ENCODE measurements at places on chromosomes 4 and X.

- DNase-seq = no peak
These were observed 1.0 kb downstream of the TBC1D9 start for GRCh38 chr4:140754918-140755773.

DNA sequence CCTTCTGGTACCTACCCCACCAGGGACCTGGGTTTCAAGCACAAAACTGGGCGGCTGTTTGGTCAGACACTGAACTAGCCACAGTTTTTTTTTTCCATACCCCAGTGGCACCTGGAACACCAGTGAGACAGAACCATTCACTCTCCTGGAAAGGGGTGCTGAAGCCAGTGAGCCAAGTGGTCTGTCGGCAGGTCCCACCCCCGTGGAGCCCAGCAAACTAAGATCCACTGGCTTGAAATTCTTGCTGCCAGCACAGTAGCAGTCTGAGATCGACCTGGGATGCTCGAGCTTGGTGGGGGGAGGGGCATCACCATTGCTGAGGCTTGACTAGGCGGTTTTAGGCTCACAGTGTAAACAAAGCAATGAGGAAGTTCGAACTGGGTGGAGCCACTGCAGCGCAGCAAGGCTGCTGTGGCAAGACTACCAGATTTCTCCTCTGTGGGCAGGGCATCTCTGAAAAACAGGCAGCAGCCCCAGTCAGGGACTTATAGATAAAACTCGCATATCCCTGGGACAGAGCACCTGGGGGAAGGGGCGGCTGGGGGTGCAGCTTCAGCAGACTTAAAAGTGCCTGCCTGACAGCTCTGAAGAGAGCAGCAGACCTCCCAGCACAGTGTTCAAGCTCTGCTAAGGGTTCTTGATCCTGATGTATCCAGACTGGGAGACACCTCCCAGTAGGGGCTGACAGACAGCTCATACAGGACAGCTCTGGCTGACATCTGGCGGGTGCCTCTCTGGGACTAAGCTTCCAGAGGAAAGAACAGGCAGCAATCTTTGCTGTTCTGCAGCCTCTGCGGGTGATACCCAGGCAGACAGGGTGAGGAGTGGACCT lies 223.0 kb downstream of the COX18 start:
- no peak for DNase-seq

- DNase-seq = peak; percentile 34
These were observed at the start of gene SETD7 for GRCh38 chr4:139556071-139556723. SETD7 (minus strand) TSS chr4:139556219; CDS start chr4:139556137, 82 bp downstream.

DNA sequence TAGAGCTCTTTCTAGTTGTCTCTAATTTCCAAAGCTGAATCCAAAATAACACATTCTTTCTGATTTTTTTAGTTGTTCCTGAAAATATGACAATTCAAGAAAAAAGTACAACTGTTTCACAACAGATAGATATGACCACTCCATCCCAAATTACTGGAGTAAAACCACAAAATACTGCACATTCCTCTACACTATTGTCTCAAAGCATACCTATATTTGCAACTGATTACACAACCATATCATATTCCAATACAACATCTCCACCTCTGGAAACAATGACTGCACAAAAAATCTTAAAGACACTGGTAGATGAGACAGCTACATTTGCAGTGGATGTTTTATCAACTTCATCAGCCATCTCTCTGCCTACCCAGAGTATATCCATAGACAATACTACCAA lies 43.6 kb downstream of the ADGRG4 start:
- DNase-seq = no peak

DNA sequence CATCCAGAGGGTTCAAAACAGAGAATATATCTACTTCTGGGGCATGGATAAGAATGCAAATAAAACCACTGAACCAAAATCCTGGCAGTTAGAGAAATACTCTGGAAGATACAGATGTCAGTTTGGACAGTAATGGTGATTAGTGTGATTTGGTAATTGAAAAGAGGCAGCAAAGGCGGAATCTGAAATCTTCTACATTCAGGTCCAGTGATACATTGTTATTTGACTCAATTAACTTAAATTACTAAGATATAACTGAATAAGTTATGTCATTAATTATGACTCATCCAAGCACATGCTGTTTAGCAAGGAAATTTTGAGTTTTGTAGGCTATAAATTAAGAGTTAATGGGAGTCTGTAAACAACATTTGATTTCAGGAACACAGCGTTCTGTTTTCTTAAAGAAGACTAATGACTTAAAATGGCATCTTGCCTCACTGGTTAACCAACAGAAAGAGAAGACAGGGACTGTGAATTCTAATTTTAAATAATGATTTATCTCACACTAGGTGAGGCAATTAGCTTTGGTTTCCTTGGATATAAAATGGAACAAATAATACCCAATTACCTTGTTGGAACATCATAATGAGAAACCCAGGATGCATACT lies 937.1 kb downstream of the PDHA2 start:
- DNase-seq = no peak

GRCh38 chrX:33970028-33970967 lies 161.8 kb downstream of the FAM47A start:
- no peak for DNase-seq

DNA sequence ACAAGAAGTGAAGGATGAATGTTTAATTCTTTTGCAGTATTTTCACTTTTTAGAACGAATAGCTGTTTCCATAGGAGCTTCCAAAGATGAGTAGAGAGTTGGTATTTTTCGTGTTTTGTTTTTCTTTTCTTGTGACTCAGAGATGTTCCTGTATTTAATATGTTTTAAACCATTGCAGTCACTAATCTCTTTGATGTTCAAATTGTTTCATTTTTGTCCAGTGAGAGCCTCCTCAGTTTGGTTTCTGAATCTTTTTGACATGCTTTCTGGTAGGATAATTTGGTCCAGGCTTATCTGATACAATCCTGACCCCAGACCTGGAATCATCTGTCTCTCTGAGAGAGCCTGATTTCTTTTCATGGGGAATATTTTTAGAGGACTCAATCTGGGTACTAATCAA lies 41.6 kb downstream of the BEX3 start:
- DNase-seq = no peak

- no peak for DNase-seq
These were observed 196.0 kb upstream of the RBPJ start for GRCh38 chr4:26124753-26125321.

DNA sequence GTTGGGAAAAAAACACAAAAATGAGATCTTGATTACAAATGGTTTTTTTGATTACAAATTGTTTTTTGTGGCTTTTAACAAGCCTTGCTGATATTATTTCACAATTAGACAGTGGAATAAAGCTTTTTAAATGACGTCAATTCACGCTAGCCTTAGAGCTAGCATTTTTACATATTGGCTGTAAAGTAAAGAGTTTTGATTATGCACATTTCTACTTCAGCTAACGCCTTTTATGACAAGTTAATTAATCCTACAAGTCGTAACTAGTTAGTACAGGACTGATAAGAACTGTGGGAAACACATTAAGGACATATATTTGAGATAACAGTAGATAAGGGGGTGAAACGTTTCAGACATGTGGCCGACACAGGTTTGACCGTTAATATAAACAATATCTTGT lies 95.7 kb upstream of the ATXN3L start:
- no peak for DNase-seq

DNA sequence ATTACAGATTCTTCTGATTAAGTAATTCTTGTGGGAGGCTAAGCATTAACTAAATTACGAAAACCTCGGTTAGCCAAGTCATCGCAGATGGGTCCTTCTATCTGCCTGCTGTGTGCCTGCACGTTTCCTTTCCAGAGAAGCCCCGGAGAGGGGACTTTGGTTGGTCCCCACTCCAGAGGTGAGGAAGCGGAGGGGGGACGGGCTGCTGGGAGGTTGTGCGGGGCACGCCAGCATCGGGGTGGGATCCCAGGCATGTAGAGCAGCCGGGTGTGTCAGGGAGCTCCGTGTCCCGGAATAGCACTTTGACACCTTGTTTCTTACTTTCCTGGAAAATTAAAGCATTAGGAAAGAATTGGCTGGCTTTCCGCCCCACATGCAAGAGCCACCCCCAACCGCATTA lies 26.6 kb downstream of the PIGG start:
- DNase-seq = no peak

- DNase-seq = no peak
These were observed 274.4 kb downstream of the IDS start for GRCh38 chrX:149230689-149231088.

DNA sequence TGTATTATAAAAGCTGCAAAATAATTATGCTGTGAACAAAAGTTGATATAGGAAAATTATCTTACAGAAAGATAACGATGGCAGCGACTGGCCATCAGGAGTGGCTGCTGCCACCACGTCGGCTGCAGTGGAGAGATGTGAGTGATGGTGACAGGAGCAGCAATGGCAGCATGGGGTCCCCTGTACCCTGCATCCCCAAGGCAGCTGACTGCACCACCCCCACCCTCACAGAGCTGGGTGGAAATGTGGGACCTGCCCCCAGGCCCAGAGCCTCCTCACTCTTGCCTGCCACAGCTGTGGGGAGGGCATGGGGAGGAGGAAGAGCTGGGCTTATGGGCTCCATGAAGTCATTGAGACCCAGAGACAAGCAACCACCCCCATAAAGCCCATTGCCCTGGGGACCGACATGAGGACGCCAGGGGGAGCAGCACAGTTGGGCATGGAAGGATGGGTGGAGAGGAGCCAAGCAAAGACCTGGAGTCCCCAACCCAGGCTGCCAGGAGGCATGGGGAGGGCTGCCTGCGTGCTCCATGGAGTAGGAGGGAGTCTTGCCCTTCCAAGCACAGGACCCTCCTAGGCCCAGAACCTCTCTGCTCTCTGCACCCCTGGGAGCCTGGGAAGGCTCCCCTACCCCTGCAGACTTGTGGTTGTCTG lies 1090.5 kb downstream of the PCDH18 start:
- DNase-seq = no peak

- no peak for DNase-seq
These were observed 293.3 kb upstream of the TBX22 start for GRCh38 chrX:79721234-79721633.

DNA sequence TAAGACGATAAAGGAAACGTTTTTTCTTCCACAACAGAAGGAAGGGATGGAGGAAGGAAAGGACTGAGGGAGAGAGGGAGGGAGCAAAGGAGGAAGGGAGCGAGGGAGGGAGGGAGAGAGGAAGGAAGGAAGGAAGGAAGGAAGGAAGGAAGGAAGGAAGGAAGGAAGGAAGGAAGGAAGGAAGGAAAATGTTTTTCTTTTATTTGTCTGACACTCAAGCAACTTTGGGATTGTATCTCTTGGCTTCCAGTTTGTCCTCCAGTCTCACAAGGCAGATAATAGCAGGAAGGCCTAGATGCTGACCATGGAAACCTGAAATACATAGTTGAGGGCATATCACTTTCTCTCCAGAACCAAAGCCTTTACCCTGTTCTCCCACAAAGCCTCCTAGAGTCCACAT lies 226.7 kb downstream of the ZNF674 start:
- DNase-seq = no peak

- DNase-seq = no peak
These were observed 17.8 kb downstream of the DKK2 start for GRCh38 chr4:107018344-107018735.

DNA sequence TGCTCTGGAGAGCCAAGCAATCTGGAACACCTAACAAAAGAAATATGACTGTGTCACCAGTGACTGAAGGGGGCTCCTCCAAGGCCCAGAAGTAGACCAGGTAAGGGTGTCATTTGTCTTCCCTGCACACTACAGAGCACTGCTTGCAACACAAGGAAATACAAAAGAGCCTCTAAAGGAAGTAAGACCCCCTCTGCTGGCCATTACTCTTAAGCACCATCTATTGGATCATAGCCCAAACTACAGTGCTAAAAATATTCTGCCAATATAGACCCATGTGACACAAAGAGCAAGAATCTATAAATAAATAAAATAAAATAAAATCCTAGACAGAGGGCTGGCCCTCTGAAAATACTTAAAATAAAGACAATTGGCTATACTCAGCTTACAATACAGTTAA lies 528.7 kb downstream of the TMA16 start:
- DNase-seq = no peak

DNA sequence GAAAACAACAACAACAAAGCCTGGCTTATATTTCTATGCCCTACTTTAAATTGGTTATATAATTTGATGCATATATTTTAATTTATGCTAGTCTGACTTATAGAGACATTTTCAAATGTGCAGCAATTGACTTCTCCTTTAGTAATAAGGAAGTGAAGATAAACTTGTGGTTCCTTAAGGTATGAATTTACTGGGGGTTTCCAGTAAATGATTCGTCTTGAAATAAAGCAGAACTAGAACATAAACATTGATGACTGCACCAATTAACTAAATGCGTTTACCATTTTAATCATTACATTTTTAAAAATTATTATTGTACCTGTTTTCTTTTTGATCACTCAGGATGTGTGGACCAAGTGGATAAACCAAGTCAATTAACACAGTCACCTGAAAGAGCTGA lies 99.6 kb upstream of the CCSER1 start:
- DNase-seq = no peak

DNA sequence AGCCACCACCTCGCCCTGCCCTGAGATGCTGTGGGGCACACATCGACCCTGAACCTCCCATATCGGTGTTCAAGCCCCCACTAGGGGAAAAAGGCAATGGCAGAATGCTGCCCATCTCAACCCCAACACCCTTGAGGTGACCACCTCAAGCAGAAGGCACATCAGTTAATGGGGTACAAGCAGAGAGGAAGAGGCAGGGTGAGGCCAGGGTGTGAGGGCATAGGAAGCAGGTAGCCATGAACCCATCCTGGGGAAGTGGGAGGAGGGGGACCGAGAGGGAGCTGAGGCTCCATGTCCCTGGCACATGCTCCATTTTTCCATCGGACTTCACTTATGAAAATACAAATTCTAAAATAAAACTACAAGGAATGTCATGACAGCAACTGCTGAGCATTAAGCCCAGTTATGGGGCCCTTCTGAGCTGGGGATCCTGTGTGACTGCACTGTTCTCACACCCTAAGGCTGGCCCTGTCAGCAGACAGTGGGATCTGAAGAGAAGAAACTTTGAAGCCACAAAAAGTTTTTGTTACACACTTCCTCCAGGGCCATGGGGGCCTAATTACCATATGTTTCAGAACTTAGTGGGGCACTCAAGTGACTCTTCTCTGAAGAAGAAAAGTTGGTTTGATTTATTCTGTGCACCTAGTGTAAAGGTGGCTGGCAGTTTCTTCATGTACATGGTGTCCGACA lies 68.2 kb upstream of the FAM241A start:
- no peak for DNase-seq

DNA sequence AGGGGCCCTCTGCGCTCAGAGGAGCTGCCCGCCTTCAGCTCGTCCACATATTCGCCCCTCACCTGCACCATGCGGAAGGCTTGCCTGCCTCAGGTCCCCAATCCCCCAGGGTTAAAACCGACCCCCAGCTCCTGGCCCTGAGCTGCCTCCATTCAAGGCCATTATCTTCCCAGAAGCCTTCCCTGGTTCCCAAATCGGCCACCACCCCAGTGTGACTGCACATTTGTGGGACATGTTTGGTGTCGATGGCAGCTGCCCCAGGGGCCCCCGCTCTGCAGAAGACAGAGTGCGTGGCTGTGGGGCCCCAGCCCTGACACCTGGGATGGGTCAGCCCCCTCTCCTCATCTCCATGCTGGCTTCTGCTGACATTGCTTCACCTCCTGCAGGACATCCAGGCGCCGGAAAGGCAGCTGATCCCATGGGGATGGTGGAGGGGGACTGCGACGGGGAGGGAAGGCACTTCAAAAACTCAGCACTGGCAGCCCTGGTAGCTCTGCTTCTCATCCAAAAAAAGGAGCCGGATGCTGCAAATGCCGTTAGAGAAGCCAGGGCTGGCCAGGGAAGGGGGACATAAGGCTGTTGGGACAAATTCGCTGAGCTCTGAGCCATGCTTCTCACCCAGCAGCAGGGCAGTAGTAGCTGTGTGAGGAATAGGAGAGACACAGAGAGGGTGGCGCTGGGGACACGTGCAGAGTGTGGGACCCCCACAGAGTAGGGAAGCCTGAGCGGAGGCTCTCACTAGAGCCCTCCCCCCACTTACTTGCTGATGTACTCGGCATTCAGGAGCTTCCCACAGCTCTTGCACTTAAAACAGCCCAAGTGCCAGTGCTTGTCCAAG lies 78.5 kb downstream of the ABLIM2 start:
- DNase-seq = no peak
